ENCODE measurements at places on chromosomes 7 and 10.

GRCh38 chr10:123475466-123475865 lies 190.7 kb upstream of the GPR26 start:
- ATAC-seq, result no peak

- peak; percentile 87 for ATAC-seq
Measured at GRCh38 chr10:82813856-82814255, 938.9 kb downstream of the NRG3 start.

GRCh38 chr10:47406548-47406869 lies 22.4 kb upstream of the ZNF488 start:
- no peak for ATAC-seq

- no peak for ATAC-seq
Measured at GRCh38 chr7:139721821-139722220, 56.0 kb downstream of the HIPK2 start.

DNA sequence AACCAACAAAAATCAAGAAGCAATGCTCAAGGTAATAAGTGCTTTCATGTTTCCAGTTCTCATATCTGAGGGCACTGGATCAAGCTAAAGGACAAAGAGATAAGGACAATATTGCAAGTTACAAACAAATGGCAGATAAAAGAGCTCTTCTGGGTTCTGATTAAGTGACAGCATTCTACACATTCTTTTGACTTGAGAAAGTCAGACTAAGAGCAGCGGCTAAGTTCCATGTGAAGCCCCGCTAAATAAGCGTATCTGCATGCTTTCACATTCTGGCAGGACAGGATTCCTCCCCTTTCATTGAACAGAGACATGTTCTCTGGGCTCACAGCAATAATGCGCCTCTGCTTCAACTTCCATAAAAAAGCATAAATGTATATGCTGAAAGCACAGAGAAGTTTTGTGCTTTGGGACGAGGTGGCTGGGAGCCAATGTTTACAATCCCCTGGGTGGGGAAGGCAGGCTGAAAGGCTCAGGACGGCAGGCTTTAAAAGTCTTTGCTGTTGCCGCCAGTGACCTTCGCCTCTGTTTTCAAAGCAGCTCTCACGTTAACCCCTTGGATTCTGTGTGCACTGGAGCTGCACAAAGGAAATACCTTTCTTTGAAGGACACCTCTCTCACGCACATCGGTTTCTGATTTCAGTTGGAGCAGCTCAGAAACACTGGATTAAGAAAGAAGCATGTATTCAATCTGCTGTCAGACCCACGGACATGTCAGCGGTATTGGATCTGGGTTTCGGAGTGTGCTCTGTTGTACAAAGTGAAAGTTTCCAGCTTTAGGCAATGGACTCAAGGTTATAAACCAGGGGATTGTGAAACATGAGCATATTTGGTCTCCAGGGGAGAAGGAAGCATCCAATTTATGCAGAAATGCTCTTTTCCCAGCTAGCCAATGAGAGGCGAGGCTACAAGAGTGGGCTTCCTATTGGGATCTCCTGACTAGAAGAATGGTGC lies 105.4 kb upstream of the FAM133B start:
- peak; percentile 42 for ATAC-seq

Measured in SK-N-SH treated with all-trans-retinoic acid at 6 μM for 48 hours (cell line).